Endodermal cell (in vitro differentiated cells): ENCODE measurements at places on chromosomes 2 and 18.

DNA sequence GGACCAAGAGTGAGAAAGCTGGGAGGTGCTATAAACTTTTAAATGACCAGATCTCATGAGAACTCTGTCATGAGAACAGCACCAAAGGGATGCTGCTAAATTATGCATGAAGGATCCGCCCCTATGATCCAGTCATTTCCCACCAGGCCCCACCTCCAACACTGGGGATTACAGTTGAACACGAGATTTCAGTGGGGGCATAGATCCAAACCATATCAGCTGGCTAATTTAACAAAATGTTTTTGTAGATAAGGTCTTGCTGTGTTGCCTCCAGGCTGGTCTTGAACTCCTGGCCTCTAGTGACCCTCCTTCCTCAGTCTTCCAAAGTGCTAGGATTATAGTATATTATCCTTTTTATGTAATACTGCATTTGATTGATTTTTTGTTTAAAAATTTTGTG, 56.0 kb downstream of the NBEAL1 start:
- H3K27me3 ChIP-seq: no peaks in the 10 kb centered on the region
- no peak for DNase-seq

DNA sequence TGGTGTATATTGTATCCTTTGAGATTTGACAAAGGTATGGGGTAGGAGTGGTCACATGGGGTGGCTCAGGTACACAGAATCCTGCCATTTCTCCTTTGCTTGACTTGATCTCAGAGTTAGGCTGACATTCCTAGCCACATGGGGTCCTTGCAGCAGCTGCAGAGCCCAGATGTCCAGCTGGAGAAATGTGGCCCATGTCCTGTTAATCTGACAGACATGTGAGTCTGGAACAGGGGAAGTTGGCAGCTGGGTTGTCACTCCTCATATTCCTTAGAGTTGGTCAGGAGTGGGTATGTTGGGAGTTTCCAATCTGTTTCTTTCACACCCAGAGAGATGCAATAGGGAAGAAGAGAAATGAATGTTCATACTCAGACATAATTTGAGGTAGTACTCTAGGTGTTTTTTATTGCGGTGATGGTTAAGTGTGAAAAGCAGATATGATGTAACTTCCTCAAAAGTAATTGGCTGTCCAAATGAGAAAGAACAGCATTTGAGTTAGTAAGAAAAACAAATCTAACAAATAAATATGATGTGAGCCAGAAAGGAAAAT, 402.6 kb upstream of the MEIS1 start:
- no peak overlapping the region for H3K4me3 ChIP-seq
- no peak overlapping the region for H3K27ac ChIP-seq
- no peaks in the 10 kb centered on the region for H3K27me3 ChIP-seq
- DNase-seq: no peak

DNA sequence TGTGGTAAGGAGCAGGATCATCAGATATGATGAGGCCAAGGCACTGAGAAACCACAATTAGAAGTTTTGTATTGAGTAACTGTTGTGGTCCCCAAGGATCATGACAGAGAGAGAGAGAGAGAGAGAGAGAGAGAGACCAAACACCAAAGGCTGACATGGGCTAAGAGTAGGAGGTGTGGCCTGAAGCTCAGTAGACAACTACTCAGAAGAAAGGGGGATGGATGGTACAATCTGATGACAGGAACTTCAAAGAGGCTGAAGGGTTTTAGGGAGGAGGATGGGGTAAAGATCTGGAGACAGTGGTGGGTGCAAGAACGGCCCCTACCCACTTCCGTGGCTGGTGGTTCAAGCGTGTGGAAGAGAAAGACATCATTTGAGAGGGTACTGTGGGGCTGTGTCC, 135.0 kb downstream of the DCDC2C start:
- H3K27ac ChIP-seq: no peak overlapping the region
- no peaks in the 10 kb centered on the region for H3K4me1 ChIP-seq
- no peaks in the 10 kb centered on the region for H3K36me3 ChIP-seq
- DNase-seq: no peak
- H3K27me3 ChIP-seq: no peaks in the 10 kb centered on the region

- H3K4me3 ChIP-seq: no peak overlapping the region
- H3K27ac ChIP-seq: no peak overlapping the region
- DNase-seq: no peak
- peaks cover 16% of the 10 kb centered on the region for H3K4me1 ChIP-seq
Observed at GRCh38 chr2:177403838-177404237, 11.3 kb downstream of the AGPS start.

- DNase-seq: no peak
- no peak overlapping the region for H3K4me3 ChIP-seq
- H3K27ac ChIP-seq: no peak overlapping the region
- no peaks in the 10 kb centered on the region for H3K27me3 ChIP-seq
- H3K36me3 ChIP-seq: no peaks in the 10 kb centered on the region
- H3K4me1 ChIP-seq: no peaks in the 10 kb centered on the region
Observed at GRCh38 chr2:11945139-11946126, 199.0 kb downstream of the LPIN1 start.

DNA sequence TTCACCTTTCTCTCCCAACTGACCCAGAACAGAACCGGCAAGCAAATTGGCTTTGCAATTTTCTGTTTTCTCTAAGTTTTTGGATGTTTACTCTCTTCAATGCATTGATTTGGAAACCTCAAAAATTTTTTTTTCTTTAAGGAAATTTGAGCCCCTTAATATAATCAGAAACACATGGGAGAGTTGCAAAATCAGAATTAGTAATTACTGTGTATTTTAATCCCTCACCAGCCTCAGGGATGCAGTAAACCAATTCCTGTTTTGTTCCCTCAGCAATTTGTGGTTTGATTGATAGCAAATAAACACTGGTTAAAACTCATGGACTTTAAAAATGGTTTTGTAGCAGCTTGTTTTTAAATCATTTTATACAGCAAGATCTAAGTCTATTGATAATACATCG, 281.5 kb downstream of the NEDD4L start:
- H3K27me3 ChIP-seq: no peaks in the 10 kb centered on the region
- H3K36me3 ChIP-seq: peaks cover 19% of the 10 kb centered on the region
- DNase-seq: no peak
- no peaks in the 10 kb centered on the region for H3K4me1 ChIP-seq

- DNase-seq: no peak
- H3K4me3 ChIP-seq: no peak overlapping the region
- H3K4me1 ChIP-seq: no peaks in the 10 kb centered on the region
- H3K36me3 ChIP-seq: no peaks in the 10 kb centered on the region
Observed at GRCh38 chr2:226623587-226624368, 175.8 kb downstream of the IRS1 start.

DNA sequence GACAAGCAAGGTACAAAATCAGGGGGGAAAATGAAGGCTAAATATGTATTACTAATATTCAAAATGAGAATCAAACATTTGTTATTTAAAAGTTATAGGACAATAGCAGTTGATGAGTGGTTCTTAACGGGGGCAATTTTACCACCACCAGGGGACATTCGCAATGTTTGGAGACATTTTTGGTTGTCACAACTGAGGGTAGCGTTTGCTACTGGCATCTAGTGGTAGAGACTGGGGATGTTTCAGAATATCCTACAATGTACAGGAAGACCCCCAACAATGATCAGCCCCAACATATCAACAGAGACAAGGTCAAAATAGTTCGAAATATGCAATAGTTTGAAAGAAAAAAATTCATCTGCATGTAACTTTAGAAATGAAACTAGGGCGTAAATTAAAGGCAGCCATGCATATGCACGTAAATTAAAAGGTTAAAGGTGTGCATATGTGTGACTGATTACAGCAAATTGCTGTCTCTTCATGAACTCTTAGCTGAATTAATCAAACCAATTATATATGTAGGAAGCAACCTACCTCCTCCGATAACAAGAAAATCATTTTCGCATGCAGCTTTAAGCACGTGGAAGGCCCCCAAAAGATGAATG, 61.2 kb upstream of the CUL3 start:
- no peaks in the 10 kb centered on the region for H3K4me1 ChIP-seq
- no peaks in the 10 kb centered on the region for H3K36me3 ChIP-seq
- H3K27me3 ChIP-seq: no peaks in the 10 kb centered on the region
- peak; percentile 64 for DNase-seq
- H3K27ac ChIP-seq: no peak overlapping the region
- no peak overlapping the region for H3K4me3 ChIP-seq

DNA sequence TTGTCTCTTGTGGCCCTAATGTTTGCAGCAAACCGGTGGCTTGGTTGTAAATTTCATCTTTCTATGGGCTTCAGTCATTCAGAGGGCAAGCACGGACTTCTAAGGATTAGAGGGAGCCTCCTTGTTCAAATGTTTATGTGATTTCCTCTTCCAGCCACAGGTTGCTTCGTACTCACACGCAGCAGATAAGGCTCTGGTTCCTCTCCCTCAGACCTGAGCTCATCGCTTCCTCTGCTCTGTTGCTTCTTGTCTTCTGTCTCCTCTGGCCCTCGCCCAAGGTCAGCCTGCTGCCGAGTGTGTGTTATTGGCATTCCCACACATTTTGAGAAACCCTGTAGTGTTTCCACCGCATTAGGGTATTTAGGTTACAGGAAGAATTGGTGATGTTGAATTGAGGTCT, 44.0 kb downstream of the MYL12B start:
- no peak overlapping the region for H3K27ac ChIP-seq
- no peaks in the 10 kb centered on the region for H3K36me3 ChIP-seq
- no peak for DNase-seq
- no peaks in the 10 kb centered on the region for H3K4me1 ChIP-seq
- H3K4me3 ChIP-seq: no peak overlapping the region

- H3K4me1 ChIP-seq: peaks cover 2% of the 10 kb centered on the region
- peaks cover 30% of the 10 kb centered on the region for H3K27me3 ChIP-seq
Observed at GRCh38 chr2:149167001-149167780, 128.7 kb downstream of the LYPD6B start.

DNA sequence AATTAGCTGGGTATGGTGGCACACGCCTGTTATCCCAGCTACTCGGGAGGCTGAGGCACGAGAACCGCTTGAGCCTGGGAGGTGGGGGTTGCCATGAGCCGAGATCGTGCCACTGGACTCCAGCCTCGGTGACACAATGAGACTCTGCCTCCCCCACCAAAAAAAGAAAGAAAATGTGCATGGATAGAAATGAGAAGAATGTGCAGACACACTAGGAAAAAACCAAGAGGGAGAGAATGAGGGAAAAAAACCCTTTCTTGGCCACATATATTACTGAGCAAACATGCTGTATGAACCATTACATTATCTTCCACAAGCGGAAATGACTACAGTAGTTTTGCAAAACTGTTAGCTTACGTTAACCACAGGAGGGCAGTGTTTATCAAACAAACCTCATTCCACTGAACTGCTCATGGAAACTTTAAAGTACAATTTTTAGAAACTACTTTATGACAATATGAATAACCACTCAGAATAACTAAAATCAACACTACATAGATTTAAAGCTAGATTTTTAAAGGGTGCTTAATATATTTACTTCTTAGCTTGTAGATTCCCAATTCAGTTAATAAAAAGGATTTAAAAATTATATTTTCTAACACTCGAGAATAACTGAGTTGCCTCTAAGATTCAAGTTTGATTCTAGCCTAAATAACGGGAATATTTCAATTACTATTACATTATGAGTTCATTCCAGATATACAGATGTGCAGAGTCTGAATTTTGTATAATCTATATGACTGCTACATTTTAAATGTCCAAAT, 26.4 kb downstream of the ASXL2 start:
- no peak overlapping the region for H3K4me3 ChIP-seq
- H3K27me3 ChIP-seq: no peaks in the 10 kb centered on the region
- H3K4me1 ChIP-seq: no peaks in the 10 kb centered on the region
- no peak for DNase-seq
- H3K27ac ChIP-seq: no peak overlapping the region
- H3K36me3 ChIP-seq: peaks cover 4% of the 10 kb centered on the region
